ENCODE measurements at places on chromosomes 6 and 20. TPM values are rescaled to one million over a fixed set of nuclear protein-coding genes. Genes with fewer than 3 reads are reported as not detected.

Gene SSTR4
- not detected for total RNA-seq

Gene ARMC12
- 1.5 TPM for total RNA-seq

Gene NRN1
- total RNA-seq, result 1.3 TPM

DNA sequence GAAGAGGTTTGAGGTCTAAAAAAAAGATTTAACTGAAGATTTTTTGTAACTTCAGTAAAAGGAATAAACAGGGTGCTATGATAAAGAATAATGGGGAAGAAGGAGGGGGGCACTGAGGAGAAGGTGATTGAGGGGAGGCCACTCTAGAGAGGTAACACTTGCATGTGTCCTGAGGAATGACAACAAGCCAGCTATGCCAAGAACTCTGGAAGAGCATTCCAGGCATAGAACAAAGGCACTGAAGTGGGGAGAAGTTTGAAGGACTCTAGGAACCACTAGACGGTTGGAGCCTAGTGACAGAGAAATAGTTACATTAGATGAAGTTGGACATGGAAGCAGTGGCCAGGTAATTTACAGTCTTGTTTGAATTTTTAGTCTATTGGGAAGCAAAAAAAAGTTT lies 10.8 kb upstream of the SF3B5 start:
- H3K27me3 ChIP-seq, result no peaks in the 10 kb centered on the region
- no peak overlapping the region for H3K27ac ChIP-seq
- H3K4me1 ChIP-seq, result peaks cover 7% of the 10 kb centered on the region
- no peak for DNase-seq
- no peaks in the 10 kb centered on the region for H3K36me3 ChIP-seq

DNA sequence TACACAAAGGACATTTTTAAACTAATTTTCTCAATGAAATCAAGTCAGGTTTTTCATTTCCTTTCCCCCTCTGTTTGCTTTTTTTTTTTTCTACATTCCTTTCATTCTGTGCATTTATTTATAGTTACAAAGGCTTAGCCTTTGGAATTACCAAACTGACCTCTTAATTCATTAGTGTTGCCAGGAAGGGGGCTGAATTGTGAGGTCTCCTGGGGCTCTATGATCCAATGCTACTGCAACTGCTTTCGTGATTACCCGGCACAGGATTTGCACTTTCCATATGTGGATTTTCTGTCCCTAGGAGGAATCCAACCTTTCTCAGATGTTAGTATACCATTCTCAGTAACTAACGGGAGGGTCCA lies 35.3 kb downstream of the NEDD9 start:
- H3K27me3 ChIP-seq, result no peaks in the 10 kb centered on the region
- no peak overlapping the region for H3K27ac ChIP-seq
- DNase-seq, result no peak
- H3K4me3 ChIP-seq, result no peak overlapping the region
- peaks cover 37% of the 10 kb centered on the region for H3K36me3 ChIP-seq
- H3K4me1 ChIP-seq, result peaks cover 36% of the 10 kb centered on the region
